ENCODE measurements at places on chromosomes 6 and 20.

- no peak for DNase-seq
These were observed 400 bp upstream of the SMAP1 start for GRCh38 chr6:70667256-70667710.

DNA sequence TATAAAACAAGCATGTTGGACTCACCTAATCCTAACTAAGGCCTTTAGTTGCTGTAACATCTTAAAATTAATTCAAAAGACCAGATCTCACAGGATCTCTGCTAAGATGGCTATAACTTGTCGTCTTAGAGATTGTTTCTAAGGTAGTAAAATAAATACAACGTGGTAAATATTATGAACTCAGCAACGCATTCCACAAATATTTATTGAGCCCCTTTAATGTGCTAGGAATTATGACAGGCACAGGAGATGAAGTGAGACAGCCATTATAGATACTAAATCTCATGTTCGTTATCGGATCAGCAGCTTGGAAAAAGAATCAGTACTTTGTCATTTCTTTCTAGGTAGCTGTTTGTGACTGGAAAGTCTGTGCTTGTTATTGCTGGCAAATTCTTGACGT lies 20.9 kb upstream of the MCM3 start:
- no peak for DNase-seq

- DNase-seq = no peak
These were observed 56.4 kb downstream of the NOX3 start for GRCh38 chr6:155399062-155399744.

- no peak for DNase-seq
These were observed 64.6 kb upstream of the SCP2D1 start for GRCh38 chr20:18748987-18749386.

GRCh38 chr6:158411998-158412397 lies 99.7 kb downstream of the TULP4 start:
- DNase-seq = no peak
